ENCODE measurements at places on chromosomes 16 and 17. TPM values are rescaled to one million over a fixed set of nuclear protein-coding genes. Genes with fewer than 3 reads are reported as not detected.

The SOCS7 gene
- 14.2 TPM for total RNA-seq

The GNAO1 gene
- 3.9 TPM for total RNA-seq

The C16orf46 gene
- total RNA-seq, result 0.92 TPM

The FZD2 gene
- total RNA-seq, result 50.5 TPM

GRCh38 chr16:84277244-84277823 is 17.3 kb upstream of the WFDC1 start:
- DNase-seq, result peak; percentile 46

DNA sequence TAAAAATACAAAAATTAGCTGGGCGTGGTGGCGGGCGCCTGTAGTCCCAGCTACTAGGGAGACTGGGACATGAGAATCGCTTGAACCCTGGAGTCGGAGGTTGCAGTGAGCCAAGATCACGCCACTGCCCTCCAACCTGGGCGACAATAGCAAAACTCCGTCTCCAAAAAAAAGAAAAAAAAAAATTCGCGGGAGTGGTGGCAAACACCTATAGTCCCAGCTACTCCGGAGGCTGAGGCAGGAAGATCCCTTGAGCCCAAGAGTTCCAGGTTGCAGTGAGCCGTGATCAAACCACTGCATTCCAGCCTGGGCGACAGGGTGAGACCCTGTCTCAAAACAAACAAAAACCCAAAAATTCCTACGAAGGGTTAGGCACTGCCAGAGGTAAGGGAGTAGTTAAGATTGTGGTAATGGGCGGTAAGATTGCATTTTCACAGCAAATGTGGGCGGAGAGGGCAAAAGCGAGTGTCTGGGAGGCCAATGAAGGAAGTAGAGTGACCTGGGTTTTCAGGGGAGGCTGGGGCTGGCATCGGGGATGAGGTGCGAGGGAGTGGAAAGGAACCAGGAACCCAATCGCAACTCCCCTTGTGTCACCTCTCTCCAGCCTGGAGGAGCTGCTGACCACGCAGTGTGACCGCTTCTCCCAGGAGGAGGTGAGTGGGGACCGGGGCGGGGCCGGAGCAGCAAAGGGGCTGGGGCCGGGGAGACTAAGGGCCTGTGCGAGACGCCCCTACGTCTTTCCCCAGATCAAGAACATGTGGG is 2.6 kb downstream of the MYL11 start:
- no peak for DNase-seq

DNA sequence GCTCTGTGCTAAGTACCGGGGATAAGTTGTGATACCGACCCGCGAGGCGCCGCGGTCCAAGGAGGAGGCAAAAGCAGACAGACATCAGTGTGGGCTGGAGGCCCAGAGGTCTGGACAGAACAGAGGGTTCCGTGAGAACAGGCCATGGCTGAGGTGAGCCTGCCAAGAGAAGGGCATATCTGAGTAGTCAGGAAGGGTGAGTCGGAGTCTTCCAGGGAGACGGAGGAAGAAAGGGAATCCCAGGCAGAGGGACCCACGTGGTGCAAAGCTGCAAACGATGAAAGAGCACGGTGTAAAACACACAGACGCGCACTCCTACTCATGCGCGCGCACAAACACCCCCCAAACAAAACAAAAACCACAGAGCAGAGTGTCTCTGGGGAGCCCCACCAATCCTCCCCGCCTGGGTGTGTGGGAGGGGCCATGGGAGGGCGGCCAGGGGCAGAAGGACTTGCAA is 18.1 kb downstream of the RHBDL3 start:
- DNase-seq, result no peak

- peak; percentile 60 for DNase-seq
These were observed 43.9 kb upstream of the KIFC3 start for GRCh38 chr16:57846078-57846697.

DNA sequence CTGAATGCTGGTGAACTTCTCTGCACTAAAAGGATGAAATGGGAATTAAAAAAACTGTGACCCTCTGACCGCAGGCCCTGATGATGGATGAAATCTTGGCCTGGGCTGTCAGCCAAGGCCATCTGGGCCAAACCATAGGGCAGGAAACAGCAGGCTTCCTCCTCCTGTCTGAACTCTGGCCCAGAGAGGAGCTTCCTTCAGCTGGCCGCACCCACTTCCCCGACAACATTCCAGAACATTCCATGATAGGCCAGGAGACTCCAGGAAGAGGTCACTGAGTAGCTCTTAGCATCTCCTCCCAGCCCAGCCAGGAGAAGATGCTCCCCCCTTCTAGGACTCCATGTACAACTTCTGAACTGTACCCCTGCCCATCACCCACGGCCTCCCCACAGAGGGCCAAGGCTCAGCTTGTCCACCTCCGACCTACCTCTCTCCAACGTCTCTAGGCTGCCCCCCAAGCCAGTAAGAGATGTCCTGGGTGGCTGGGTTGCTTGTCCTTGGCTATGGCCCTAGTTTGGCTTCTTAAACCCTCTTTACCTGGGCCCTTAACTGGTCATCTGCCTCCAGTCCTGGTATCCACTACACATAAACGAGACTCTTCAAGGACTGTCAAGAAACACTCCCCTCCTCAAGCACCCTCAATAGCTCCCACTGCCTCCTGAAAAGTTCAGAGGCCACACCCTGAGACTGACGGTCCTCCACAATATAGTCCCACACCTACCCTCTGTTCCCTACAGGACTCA is 1.7 kb downstream of the RPH3AL start:
- peak; percentile 83 for DNase-seq

Measured in PC-9 (cell line).